ENCODE measurements at places on chromosomes 6 and 20.

- DNase-seq: no peak
These were observed 20.2 kb upstream of the PIM1 start for GRCh38 chr6:37149745-37150144.

- no peak for DNase-seq
These were observed 135.0 kb upstream of the SUPT3H start for GRCh38 chr6:45512717-45513116.

GRCh38 chr6:137799950-137800568 is 67.0 kb upstream of the TNFAIP3 start:
- DNase-seq: peak; percentile 87

GRCh38 chr6:2998998-2999617 is 586 bp upstream of the NQO2 start:
- peak; percentile 30 for DNase-seq

DNA sequence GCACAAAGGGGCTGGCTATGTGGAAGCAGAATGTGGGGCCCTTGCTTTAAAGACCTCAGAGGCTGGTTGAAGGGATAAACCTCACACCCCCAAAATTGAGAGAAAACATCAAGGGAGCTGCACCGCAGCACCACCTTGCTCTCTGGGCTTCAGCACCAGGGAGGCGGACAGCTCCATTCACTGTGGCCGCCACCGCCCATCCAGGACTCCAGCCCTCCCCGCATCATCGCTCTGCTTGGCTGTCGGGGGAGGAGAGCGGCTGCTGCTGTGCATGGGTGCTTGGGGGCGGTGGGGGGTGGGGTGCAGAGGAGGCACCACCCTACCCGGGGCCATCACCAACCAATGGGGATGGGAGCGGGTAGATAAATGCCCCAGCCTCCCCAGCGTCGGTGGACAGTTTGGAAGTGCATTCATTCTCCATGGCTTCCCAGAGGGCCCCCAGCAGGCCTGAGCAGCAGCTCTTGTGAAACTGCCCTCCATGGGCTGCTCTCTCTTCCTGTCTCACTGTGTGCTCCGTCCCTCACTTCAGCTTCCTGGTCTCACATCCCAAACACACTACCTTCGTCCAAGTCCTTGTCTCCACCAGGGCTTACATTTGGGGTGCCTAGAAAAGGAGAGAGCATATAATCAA is 75.7 kb upstream of the BHLHE23 start:
- peak; percentile 23 for DNase-seq

GRCh38 chr20:3032624-3033023 is 10.8 kb upstream of the GNRH2 start:
- no peak for DNase-seq

DNA sequence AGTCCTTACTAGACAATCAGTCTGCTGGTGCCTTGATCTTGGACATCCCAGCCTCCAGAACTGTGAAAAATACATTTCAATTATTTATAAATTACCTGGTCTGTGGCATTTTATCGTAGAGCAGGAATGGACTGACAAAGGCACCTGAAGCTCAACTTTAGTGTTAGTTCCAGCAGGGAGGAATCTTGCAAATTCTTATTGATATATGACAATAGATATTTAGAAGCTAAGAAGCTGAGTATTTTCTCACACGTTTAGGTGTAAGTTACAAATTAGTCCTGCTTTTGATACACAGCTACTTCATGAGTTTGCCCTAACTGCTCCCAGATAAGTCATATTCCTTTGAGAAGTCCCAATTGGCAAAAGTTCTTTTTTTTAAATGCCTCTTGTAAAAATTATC is 138.0 kb upstream of the ZNF217 start:
- no peak for DNase-seq

- peak; percentile 36 for DNase-seq
These were observed 248.0 kb downstream of the CDH26 start for GRCh38 chr20:60206259-60206658.

GRCh38 chr6:44464527-44465310 is 77.2 kb downstream of the CDC5L start:
- DNase-seq: no peak

DNA sequence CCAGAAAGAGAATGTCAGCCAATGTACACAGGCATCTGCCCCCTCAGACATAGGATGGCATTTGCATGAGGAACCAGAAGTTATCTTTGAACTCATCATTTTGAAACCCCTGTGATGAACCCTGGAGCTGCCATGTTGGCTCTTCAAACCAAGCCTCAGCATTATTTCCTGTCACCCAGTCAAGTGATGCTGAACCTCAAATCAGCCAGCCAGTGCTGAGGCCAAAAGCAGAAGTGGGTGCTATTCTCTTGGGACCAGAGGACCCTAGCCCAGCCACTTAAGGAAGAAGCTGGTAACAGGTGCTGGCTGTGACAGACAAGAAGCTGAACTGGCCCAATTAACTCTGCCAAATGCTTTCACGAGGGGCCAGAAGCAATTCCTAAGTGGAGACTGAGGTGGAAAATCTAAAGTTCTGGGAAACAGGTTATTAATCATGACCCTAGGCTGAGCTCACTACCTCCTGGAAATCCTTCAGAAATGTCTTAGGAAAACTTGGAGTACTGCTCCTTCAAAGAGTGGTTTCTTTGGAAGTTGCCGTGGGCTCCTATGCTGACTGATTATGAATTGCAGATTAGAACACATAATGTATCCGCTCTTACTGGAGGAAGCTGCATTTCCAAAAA is 4.0 kb downstream of the PKIG start:
- peak; percentile 15 for DNase-seq

DNA sequence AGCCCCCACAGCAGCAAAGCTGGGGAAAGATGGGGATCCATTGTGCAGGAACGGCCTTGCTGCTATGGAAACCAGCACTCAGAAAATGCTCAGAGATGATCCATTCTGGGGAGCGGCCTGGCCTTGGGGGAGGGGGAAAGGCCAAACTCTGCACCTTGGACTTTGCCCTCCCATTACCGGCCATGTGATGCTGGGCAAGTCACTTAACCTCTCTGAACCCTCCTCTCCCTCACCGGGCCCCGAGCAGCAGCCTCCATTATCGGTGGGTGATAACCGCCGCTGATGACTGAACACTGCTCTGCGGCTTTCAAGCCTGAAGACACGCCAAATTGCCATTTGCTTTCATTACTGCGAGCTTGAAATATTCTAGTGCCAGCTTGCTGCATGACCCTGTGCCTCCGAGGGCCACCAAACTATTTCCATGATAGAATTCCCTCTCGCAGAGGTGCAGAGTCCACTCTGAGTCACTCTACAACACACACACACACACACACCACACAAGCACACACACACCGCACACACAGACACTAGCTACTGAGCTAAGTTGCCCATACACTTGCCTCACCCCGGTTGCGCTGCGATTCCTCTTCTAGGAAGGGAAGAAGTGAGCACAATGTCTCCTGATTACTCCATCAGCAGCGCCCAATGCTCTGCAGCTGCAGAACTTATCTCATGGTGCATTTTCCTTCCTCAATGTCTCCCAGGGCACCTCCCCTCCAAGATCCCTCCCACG is 20.6 kb upstream of the SIRPA start:
- DNase-seq: no peak

DNA sequence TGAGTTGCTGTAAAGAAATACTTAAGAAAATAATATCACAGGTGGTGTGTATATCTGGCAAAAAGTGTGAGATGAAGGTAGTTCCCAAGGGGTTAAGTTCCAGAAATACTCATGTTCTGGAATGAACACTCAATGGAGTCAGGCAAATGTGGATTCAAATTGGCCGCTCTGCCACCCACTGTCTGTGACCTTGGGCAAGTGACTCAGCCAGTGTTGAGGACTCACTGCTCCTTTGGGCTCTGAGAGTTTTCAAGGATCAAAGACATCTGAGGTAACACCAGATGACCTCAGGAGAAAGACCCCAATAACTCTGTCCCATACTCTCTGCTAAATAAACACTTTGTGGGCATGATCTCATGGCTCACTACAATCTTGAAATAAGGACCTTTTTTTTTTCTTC is 59.2 kb upstream of the EYA2 start:
- no peak for DNase-seq

DNA sequence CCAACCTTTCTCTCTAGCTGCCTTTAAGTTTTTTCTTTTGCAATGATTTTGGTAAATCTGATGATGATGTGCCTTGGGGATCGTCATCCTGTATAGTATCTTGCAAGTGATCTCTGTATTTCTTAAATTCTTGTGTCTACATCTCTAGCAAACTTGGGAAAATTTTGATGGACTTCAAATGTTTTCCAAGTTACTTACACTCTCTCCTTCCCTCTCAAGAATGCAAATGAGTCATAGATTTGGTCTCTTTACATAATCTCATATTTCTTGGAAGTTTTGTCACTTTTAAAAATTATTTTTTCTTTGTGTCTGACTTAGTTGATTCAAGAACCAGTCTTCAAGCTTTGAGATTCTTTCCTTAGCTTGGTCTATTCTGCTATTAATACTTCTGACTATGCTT is 176.4 kb downstream of the TBC1D32 start:
- no peak for DNase-seq

GRCh38 chr6:8657522-8657921 is 222.2 kb upstream of the SLC35B3 start:
- DNase-seq: no peak

DNA sequence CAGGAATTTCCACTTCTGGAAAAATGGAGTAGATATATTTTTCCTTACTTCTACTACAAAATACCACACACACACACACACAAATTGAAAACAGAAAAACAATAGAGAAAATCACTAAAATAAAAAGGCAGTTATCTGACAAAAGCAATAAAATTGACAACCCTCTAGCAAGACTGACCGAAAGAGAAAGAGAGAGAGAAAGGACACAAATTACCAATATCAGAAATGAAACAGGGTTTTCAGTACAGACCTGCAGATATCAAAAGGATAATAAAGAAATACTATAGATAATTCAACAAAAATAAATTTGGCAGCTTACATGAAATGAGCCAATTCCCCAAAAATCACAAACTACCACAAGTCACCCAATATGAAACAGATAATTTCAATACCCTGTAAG is 104.7 kb downstream of the OPRM1 start:
- DNase-seq: no peak
